Naive B cell (primary cell): ENCODE measurements at places on chromosomes 12 and 14. TPM values are rescaled to one million over a fixed set of nuclear protein-coding genes. Genes with fewer than 3 reads are reported as not detected.

Gene SDR9C7
- not detected for polyA plus RNA-seq

Gene SOAT2
- not detected for polyA plus RNA-seq

Gene MMP17
- 9.6 TPM for polyA plus RNA-seq

Gene PLBD1
- polyA plus RNA-seq, result 5.3 TPM
